Thyroid gland (tissue), 4 donors: ENCODE measurements at places on chromosomes 4 and X. TPM values are rescaled to one million over a fixed set of nuclear protein-coding genes. Genes with fewer than 3 reads are reported as not detected.

DNA sequence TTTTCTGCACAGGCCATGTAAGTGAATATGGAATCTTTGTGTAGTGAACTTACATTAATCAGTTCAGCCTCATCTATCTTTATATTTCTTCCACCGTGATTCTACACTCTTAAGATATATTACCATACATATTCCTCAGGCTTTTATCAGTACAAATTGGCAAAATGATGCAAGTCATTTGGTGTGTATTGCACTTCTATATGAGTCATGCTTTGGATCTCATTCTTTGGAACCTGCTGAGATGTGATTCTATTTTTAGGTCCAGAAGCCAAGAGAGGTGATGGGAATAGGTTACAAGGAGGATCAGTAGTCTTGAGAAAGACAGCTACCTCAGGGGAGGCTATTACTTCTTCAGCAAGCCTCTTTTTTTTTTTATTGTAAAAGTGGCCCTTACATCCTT lies 204.4 kb downstream of the ZNF330 start:
- no peak for DNase-seq

GRCh38 chrX:105636667-105637066 lies 185.7 kb upstream of the NRK start:
- no peak for DNase-seq

Gene ZCCHC4
- 9.3 TPM for total RNA-seq

Gene SATL1
- not detected for total RNA-seq

Gene KCNE5
- total RNA-seq = not detected
